ENCODE measurements at places on chromosomes 2 and 18.

DNA sequence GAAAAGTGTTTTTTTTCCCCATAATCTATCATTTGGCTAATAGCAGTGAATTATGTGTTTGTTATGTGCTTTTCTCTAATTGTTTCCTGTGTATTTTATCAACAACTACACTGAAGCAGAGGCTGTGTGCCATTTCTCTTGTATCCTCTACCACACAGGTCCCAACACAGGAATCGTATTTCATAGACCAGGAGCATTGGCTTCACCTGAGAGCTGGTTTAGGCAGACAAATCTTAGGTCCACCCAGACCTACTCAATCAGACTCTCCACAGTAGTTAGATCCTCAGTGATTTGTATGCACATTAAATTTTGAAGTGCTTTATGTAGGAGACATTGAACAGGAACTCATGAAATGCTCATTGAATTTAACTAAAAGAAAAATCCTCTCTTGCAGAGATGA, 109.2 kb downstream of the FSHR start:
- no peak for DNase-seq

DNA sequence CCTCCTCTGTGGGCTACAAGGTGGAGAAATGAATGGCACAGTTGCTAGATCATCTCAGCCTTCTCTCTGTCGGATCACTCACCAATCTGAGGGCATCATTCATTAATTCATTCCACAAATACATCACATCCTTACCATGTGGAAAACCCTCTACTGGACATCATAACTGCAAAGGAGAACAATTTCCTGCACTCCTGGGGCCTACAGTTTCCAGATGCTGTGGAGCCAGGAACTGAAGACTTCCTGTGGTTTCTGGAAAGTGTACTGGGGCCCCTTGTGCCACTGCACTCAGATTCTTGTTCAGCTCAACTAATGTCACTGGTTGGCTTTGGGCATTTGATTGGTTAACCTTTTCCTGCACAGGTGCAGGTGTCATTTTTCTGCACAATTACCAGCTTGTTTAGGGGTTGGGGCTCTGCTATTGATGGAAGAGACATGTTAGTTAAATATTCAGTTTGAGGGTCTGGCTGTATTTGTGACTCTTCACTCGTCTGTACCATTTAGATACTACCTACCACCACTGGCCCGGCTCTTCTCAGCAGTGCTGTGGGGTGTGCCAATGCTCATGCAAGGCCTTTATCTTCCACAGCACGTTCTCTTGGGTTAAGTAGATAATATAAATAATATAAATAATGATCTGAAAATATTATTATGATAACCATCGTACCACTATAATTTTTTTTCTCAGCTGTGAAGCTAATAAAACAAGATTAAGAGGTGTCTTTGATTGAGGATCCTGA, 427.3 kb downstream of the TSN start:
- DNase-seq, result no peak

DNA sequence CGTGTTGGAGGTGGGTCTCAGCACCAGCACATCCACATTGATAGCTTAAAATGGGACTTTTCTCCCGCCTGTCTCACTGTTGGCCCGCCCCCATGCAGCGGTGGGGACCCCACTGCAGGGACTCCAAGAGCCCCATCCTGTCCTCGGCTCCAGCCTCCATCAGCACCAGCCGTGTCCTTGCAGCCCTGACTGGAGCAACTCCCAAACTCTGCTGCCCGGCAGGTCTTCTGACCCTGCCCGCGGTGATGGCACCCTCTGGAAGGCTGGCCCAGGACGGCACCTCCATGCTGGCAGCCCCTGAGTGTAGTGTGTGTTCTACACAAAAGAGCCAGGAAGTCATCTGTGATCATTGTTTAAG, 41.6 kb upstream of the KCNG2 start:
- no peak for DNase-seq

DNA sequence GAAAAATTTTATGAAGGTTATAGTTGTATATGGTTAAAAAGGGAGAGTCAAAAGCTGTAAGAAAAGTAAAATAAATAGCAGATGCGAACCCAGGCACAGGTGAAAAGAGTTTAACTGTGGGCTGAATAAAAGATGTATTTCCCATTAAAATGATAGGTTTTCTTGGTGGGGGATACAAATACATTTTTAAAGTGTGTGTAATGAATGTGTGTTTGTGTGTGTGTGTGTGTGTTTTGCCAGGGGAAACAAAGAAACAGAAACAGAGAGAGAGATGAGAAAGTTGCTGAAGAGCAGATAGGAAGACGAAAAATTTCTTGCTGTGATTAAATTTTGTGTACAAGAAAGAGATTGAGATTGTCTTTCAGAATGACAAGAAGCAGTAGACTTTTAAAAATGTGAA, 12.1 kb downstream of the TFPI start:
- no peak for DNase-seq

DNA sequence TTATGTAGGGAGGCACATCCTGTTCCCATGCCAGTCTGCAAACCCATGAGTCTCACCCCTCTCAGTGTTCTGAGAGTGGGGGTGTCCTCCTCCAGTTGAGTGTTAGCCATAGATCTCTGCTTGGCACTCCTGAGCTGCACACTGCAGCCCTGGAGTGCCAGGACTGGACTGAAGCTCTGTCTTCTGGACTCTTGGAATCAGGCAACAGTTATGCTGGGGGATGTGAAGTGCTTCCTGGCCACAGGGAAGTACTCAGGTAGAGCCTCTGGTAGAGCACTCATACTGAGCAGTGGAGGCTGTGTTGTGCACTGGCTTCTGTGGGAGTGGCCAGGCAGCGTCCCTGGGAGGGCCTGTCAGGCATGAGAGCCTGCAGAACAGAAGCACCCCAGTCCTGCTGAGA, 43.0 kb downstream of the SERPINB7 start:
- DNase-seq, result no peak

DNA sequence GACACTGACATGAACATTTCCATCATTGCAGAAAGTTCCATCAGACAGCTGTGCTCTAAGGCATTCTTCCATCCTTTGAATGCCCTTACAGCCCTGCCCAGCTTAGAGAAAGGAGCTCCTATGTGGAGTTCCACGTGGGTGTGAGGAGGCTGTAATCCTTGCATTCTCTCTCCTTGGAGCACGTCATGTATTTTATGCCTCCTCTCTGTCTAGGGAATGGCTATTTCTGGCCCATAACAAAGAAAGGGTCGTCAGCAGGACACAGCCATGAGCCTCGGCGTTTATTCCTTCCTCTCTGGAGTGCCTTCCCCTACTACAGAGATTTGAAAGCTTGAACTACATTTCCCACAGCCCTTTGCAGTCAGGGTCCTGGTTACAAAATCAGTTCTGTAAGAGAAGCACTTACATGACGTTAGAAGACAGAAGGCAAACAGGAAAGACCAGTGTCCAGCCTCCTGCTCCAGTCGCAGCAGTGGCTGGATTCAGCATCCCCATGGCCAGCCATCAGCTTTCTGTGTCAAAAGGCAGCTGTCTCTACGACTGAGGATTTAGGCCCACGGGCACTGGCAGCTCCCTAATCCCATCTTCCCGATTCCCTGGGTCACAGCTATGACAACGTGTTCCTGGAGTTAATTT, 234.9 kb downstream of the TFCP2L1 start:
- DNase-seq, result no peak

DNA sequence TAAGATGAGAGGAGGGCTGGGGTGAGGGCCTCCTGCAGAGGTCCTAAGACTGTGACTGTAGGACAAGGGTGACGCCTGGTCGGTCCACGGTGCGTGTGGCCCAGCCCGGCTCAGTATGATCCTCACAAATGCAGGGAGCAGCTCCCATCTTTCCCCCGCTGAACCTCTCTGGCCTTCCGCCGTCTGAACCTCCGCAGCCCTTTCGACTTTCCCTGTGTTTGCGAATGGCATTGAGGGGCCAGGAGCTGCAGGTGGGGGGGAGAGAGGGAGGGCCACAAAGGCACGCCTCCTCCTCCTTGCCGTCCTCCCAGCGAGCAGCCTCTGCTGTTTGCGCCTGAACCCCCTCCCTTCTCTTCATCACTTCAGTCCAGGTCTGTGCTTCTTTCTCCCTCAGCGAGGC, 68.6 kb upstream of the PXDN start:
- no peak for DNase-seq

DNA sequence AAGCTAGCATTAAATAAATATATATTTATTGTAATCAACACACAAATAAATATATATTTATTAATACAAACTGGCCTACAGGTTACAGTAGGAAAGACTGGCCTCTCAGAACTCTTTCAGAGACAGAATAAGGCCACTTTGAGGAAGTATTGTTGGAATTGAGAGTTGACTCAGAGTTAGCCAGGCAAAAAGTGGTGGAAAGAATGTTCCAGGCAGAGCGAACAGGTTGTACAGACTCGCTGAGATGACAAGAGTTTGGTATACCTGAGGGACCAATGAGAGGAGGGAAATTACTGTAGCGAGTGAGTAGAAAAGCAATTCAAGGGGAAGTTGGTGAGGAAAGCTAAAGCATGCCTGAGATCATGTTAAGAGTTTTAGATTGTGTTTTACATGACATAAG, 19.0 kb upstream of the XDH start:
- no peak for DNase-seq

DNA sequence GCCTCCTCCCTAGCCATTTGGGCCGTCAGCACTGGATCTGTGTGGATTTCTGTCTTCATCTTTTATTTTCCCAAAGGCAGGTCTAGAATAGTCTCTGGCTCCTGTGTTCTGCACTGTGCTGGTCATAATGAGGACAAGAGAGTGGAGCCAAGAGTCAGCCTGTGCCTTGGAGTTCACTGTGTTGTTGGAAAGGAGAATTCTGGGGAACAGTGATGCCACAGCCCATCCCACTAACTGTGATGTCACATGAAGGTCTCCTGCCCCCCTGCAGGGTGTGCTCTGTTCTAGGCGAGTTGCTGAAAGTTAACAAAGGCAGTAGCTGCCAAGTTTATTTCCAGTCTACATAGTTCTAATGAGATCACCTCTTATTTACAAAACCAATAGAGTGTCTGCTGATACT, 248.5 kb downstream of the TPGS2 start:
- peak; percentile 56 for DNase-seq

GRCh38 chr18:50558948-50559751, 737 bp upstream of the MAPK4 start:
- peak; percentile 16 for DNase-seq

DNA sequence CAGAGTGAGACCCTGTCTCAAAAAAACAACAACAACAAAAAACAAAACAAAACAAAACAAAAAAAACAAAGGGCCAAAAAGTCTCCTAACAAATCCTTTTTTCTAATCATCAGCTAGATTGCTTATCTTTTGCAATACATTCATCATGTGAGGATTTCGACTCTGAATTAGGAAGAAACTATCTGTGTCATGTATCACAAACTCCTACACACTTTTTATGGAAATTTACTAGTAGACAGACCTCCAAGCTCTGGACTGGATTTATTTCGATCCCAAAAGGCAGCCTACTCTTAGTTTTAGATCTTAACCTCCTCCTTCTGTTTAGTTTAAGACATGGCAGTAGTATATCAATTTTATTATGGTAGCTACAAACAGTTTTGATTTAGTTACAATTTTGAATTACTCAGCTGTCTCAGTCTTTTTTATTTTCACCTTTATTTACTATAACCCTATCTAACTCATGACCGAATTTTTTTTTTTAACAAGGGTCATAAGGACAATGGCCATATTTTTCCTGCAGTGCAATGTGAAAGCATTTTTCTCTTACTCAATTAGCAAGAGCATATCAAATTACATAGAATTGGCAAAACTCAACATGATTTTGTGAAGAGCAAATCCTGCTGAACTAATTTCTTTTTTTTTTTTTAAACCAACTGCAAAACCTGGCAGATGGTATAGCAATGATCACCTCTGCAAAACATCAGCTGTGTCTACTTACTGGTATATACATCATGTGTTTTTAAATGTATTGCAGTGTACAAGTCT, 10.7 kb upstream of the CCDC88A start:
- DNase-seq, result no peak

DNA sequence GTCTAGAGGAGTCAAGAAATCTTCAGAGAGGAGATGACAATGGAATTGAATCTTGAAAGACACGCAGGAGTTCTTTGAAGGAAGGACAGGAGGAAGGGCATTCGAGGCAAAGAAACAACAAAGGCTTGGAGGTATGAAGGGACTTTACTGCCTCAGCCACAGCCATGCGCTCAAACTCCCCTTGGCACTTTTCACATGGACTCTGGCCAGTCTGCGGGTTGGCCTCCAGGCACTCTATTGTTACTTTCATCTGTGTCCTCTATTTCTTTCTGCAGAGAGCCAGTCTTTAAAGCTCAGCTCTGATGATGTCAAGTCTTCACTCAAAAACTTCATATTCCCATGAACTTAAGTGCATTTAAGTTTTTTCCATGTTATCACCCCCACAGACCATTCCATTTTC, 95.4 kb downstream of the ZAP70 start:
- DNase-seq, result no peak

GRCh38 chr2:28495551-28496250, at the start of gene PLB1:
Gene PLB1 (plus strand): TSS chr2:28496060. CDS start chr2:28496115, 55 bp downstream.
- no peak for DNase-seq

- DNase-seq, result no peak
Observed at GRCh38 chr2:187842978-187843847, 289.0 kb upstream of the TFPI start.

DNA sequence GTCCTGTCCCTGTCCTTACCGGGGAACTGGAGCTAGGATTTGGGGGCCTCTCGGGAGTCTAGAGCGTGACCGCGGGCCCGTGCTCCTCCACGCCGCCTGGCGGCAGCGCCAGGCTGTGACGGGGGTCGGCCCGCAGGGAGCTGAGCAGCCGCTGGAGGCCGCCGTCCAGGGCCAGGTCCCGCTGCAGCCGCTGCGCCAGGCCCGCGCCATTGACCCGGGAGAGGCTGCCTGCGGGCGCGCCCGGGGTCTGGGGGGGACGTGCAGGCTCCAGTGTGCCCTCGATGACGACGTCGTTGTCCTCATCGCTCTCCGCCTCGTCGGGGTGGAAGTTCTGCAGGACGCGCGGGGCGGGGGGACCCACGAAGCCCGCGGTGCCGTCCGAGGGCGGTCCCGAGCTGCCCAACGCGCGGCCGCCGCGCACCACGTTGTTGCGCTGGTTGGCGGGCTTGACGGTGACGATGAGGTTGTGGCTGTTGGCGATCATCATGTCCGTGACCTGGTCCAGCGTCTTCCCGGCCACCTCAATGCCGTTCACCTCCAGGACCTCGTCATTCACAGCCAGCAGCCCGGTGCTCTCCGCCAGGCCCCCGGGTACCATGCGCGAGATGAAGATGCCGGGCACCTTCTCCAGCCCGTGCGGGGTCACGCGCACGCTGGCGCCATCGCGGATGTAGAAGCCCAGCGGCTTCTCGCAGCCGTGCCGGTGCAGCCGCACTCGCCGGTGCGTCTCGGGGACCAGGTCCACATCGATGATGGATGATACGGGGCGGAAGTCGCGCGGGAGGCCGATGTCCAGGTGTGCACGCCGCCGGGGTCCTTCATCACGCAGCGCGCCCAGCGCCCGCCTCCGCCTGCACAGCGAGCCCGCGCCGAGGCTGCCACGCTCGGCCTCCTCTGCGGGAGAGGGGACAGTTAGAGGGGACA, 50.9 kb downstream of the ADNP2 start:
- peak; percentile 49 for DNase-seq

- no peak for DNase-seq
Observed at GRCh38 chr18:31659576-31660177, 24.7 kb downstream of the B4GALT6 start.

DNA sequence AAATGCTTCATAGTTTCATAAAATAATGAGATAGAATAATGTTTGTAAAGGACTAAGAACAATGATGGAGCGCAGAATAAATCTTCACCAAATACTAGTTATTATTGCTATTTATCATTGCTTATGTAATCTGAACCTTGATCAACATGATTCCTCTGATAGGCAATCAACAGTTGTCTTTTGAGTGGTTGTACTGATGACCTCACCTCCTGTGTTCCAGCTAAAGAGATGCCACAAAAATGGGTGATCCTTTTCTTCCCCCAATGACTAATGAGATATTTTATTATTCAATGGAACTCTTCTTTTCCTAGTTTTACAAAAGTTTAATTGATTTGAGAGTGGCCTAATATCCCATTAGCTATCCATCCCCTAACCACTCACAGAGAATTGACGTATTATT, 784.0 kb upstream of the FSHR start:
- DNase-seq, result no peak

All from testis (tissue), 5 donors.